Activated naive CD4-positive, alpha-beta T cell (primary cell): ENCODE measurements at places on chromosomes 3 and 15.

- DNase-seq, result no peak
These were observed 81.0 kb upstream of the CDIN1 start for GRCh38 chr15:36498401-36498800.

DNA sequence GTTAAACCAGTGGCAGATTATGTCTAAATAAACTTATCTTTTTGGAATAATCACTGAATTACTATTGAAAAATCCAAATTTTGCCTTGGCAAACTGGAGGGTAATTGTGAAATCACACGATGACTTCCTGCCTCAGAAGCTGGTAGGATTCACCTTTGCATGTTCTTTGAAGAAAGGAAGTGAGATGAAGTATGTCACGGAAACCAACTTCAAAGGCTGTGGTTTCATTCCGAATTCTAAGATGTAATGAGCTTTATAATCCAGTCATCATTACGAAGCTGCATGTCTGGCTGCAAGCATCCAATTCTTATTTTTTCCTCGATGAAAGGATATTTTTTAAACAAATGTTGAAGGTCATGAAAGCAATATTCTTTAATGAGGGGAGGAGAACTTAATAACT, 15.0 kb upstream of the ZBED2 start:
- DNase-seq, result no peak

GRCh38 chr3:197889204-197889930, 60.6 kb upstream of the RPL35A start:
- no peak for DNase-seq

DNA sequence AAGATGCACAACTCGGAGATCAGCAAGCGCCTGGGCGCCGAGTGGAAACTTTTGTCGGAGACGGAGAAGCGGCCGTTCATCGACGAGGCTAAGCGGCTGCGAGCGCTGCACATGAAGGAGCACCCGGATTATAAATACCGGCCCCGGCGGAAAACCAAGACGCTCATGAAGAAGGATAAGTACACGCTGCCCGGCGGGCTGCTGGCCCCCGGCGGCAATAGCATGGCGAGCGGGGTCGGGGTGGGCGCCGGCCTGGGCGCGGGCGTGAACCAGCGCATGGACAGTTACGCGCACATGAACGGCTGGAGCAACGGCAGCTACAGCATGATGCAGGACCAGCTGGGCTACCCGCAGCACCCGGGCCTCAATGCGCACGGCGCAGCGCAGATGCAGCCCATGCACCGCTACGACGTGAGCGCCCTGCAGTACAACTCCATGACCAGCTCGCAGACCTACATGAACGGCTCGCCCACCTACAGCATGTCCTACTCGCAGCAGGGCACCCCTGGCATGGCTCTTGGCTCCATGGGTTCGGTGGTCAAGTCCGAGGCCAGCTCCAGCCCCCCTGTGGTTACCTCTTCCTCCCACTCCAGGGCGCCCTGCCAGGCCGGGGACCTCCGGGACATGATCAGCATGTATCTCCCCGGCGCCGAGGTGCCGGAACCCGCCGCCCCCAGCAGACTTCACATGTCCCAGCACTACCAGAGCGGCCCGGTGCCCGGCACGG, 991 bp downstream of the SOX2 start:
- DNase-seq, result no peak

DNA sequence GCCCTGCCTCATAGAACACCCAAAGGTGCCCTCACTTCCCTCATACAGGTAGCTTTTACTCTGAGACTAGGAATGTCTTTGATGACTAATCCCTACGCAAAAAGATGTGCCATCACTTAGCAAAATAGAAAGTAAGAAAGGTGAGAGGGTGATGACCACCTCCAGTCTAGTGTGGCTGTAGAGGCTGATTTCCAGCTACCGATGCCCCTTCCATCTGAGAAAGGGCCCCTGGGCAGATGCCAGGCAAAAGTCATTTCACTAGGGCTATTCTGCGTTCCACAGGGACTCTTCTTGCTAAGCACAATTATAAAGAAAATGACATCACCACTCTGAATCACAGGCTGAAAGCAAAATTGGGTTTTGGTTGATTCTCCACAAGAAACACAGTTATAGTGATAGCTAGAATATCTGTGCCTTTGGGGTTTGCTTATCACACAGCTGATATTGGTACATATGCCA, 77.4 kb downstream of the RBPMS2 start:
- DNase-seq, result no peak
